Left kidney (tissue), 8 donors: ENCODE measurements at places on chromosomes 4 and X. TPM values are rescaled to one million over a fixed set of nuclear protein-coding genes. Genes with fewer than 3 reads are reported as not detected.
A peak's percentile ranks its signal among the peaks of the same experiment; 100 is the strongest.

DNA sequence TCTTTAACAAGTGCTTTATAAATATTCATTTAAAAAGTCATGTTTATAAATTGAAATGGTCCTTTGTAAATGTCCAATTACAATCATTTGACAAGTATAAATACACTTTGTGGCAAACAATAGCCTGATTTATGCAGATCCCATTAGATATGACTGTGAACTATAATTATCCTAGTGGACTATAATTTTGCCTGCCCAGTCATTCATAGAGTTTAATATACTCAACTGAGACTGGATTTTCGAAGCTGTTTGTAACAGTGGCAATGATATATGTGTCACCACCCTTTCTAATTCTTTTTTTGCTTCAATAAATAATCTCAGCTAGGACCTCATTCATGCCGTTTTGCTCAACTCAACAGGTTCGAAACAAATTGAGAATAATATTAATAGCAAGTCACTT is 732.0 kb downstream of the PCDH18 start:
- no peak for DNase-seq

DNA sequence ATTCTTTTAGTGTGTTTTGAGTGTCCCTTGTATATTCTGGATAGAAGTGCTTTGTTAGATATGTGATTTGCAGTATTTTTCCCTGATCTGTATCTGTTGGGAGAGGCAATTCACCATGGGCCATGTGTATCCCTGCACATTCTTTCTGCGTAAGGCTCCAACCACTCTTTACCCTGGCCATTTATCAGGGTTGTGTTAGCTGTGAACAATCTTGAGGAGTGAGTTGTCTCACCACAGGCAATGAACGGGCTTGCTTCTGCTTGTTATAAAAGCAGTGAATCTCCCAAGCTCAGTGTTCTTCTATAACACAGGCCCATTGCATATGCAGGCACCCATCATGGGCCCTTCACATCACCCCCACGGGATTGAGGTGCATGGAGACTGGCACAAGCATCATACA is 18.9 kb upstream of the SMIM10 start:
- DNase-seq, result no peak

GRCh38 chr4:17876943-17877342 is 66.2 kb downstream of the NCAPG start:
- DNase-seq, result no peak

DNA sequence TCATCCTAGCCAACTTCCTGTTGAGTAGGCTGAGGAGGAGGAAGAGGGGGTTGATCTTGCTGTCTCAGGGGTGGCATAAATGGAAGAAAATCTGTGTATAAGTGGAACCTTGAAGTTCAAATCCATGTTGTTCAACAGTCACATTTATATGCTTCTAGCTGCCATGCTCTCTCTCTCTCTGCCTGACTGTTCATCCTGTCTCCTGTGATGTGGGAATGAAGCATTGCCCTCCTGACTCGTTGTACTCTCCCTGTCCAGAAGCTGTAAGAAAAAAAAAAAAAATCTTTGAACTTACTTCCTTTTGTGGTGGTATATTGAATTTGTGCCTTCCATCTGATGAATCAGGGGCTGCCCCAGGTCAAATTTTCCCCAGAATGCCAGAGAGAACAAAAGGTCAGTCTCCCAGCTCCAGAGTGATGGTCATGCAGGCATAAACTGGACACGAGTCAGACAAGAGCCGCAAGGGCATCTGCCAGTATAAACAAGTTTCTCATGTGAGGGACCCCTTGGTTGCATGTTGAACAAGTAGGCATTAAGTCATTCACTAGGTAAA is 257.0 kb downstream of the IDS start:
- DNase-seq, result no peak

DNA sequence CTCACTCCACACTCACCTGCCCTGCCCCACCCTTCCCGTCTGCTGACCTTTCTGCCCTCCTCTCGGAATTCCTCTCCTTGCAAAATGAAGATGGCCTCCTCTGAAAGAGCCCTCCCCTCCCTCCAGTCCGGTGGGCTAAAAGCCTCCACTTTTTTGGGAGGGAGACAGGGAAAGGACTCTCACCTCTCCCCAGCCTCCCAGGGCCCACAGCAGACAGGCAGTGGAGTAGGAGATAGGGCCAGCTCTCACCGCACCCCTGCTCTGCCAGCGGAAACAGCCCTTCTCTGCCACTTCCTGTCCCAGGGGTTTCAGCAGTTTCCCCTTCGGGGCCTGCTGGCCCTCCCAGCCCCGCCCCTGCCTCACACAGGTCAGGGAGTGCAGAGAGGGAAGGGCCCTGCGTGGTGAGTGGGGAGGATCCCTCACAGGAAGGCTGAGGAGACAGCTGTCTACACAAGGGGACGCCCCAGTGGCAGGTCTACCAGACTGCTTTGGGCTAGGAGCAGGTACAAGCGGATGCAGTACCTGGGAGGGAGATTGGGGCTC is 18.2 kb downstream of the ELF4 start:
- DNase-seq, result no peak

DNA sequence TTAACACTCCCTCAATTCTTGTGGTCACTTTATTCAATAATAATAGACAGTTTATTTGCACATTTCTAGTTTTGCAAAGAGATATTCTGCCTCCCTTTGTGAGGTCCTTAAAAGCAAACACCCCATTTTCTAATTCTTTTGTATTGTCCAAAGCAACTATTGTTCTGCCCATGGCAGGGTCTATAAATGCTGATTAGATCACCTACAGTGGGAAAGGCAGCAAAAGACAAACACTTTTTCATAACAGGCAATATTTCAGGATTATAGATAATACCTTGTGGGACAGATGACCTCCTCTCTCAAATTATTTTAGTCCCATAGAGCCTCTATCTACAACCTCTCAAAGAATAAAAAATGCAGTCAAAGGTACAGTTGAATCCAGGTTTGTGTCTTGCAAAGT is 28.6 kb downstream of the COMMD8 start:
- no peak for DNase-seq

- DNase-seq, result no peak
Observed at GRCh38 chr4:169051761-169052593, 41.9 kb upstream of the CBR4 start.

DNA sequence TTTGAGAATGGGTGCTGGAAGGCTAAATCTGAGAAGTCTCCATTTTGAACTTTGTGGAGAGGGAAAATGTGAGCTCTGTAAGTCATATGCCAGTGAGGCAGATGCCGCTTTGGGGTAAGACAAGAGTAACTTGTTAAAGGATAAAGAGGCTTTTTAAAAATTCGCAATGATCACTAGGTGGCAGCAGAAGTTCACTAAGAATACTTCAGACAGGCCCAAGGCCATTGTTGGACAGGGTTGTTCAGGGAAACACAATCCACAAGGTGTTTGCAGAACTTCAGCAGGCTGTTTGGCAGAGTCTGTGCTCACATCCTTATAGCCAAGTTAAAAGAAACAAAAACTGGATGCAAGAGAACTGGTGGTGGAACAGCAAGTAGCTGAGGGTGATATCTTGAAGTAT is 13.7 kb upstream of the PIGA start:
- DNase-seq, result peak; percentile 70

DNA sequence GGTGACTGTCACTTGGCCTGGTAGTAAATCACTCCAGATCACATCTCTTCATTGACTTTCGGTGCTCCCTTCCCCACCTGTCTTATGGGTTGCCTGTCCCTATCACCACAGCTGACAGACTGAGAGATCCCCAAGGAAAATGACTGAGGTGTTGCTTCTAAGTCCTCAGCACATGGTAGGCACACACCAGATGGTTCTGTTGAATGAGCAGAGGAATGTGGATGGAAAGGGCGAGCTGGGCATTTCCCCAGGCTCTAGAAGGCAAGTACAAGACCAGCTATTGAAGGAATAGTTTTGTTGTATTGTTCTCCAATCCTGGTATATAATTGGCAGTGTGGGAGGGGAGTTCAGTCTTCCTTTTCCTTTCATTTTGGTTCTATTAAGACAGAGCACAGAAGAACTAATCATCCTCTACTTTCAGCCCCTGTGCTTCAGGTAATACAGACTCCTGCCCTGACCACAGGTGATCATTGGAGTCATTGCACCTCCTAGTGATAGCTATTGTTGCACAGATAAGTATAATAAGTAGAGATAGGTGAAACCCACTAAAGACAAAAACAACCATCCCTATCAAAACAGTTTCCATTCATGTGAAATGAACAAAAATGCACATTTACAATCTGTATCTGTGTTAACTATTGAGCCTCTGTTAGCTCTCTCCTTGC is 158.6 kb downstream of the TRAM1L1 start:
- DNase-seq, result peak; percentile 17

DNA sequence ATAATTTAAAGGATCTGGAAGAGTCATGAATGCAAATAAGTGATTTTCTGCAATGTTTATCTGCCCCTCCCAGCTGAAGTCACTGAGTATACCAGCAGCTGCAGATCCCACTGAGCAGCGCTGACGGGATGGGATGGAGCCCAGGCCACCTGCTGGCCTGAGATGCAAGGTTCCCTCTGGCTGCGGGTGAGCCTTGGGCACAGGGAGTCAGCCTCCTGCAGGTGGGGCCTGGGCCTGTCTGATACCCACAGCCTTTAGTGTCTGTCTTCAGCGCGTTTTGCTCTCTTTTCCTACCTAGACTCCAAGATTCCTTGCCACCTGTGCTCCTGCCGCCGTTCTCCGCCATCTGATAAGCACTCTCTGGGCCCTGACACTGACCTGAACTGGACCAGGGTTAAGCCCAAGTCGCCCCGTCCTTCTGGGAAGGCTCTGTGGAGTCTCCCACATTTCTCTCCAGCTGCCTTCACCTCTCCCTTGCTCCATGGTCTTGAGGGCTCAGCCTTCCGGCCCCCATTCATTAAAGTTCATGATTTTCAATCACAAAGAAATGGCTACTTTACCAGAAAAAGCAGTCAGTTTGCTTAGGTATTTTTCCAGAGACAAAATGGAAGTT is 223.1 kb upstream of the FAT1 start:
- peak; percentile 40 for DNase-seq

GRCh38 chr4:161252520-161253141 is 911.2 kb downstream of the FSTL5 start:
- DNase-seq, result peak; percentile 1

GRCh38 chr4:26001816-26002215 is 87.8 kb downstream of the SMIM20 start:
- no peak for DNase-seq

DNA sequence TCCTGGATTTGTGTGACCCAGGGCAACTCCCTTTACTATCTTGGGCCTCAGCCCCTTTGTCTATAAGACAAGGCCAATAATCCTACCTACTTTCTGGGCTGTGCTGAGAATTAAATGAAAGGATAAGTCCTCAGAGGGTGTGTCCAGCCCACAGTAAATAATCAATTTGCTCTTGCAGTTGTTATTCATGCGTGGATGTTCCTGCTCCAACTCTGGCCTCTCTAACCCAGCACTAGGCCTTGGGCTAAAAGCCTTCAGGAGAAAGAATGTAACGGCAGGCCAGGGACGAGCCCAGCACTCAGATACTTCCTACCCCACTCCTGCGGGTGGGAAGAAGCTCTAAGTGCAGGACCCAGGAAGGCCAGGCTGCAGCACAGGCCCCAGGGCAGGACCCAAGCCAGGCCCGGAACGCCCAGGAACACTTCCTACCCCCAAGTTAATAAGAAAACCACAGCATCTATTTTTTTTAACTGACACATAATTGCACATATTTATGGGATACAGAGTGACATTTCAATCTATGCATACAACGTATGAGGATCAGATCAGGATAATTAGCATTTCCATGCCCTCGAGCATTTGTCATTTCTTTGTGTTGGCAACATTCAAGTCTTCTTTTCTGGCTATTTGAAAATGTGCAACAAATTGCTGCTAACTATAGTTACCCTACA is 179.6 kb upstream of the RBPJ start:
- DNase-seq, result no peak

PPP4R3C gene
- polyA plus RNA-seq, result not detected

HGFAC gene
- 0.86 TPM for polyA plus RNA-seq

CXCL1 gene
- polyA plus RNA-seq, result 0.50 TPM

CYSLTR1 gene
- polyA plus RNA-seq, result 2.1 TPM

GRIA3 gene
- polyA plus RNA-seq, result 2.6 TPM

ATP1B4 gene
- polyA plus RNA-seq, result 0.05 TPM

GJB1 gene
- polyA plus RNA-seq, result 39.8 TPM

DGKK gene
- polyA plus RNA-seq, result 13.0 TPM

TCEANC gene
- 6.9 TPM for polyA plus RNA-seq

GLRB gene
- 16.5 TPM for polyA plus RNA-seq

MAGEA12 gene
- not detected for polyA plus RNA-seq

RNF150 gene
- 28.9 TPM for polyA plus RNA-seq
